ENCODE measurements at places on chromosomes 3 and 15.

DNA sequence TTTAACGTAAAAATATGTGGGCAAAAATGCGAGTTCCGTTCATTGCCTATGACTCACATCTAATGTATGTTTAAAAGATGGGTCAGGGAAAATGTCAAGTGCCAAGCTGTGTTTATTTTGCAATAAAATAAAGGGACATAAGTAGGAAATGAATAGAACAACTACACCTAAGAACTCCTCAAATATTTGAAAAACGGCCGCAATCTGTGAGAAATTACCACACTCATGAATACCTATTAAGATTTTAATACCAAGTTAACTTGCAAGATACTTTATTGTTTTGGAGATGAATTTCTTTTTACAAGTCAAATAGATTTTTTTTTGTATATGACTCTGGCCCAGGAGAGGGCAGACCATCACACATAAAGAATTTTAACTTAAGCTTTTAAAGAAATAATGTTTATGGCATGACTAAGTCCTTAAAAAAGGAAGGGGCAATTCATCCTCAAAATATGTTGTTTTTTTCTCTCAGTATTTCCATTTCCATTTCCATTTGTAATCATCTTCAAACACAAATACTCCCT, 152.7 kb downstream of the SUCNR1 start:
- DNase-seq, result no peak

GRCh38 chr15:70502529-70502928, 260.8 kb downstream of the UACA start:
- DNase-seq, result no peak

DNA sequence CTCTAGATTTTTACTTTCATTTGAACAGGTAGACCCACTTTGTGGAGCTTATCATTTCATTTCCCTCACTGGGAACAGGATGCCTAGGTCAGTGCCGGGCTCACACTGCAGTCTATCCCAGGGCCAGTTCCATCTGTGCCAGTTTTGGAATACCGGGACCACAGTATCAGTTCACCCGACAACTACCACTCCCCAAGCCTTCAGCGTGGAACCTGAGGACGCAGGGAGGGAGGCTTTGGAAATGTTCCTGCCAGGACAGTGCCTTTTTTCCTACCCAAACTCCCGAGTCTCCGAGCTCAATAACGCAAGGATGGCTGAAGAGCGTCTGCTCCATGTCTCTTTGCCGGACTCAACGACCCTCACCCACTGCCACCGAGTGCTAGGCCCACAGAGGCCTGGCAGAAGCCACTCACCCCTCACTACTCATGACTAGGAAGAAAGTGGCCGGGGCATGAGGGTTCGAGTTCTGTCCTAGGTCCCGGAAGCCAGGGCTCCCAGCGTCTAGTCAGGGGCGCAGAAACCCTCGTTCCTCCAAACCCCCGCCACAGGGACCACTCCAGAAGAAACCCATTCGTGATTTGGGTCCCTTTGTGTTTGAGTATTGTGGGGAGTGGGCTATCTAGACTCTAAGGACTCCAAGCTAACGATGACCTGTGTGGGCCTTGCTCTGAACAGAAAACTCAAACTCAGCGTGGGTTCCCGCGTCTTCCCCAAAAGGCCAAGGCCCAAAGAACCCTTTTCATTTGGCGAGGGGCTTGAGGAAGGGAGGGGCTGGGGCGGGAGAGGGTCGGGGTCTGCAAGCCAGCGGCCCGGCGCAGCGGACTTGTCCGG, 11.4 kb downstream of the ZIC1 start:
- no peak for DNase-seq

DNA sequence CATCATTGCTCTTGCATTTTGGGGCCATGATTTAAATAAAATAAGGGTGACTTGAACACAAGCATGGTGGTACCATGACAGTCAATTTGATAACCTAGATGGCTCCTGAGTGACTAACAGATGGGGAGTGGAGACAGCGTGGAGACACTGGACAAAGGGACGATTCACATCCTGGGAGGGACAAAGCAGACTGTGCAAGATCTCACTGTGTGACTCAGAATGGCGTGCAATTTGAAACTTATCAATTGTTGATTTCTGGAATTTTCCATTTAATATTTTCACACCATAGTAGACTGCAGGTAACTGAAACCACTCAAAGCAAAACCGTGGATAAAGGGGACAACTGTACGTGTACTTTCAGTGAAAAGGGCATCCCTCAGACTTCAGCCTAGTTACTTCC, 25.5 kb downstream of the MCCC1 start:
- DNase-seq, result no peak

GRCh38 chr3:188239577-188239976, 85.6 kb downstream of the LPP start:
- no peak for DNase-seq

Measured in hematopoietic multipotent progenitor cell (in vitro differentiated cells).